Stimulated activated CD8-positive, alpha-beta memory T cell treated with anti-CD3 and anti-CD28 coated beads, Interleukin-7, amount 100 ng/mL, for 48 hours (primary cell): ENCODE measurements at places on chromosomes 12 and 14.

DNA sequence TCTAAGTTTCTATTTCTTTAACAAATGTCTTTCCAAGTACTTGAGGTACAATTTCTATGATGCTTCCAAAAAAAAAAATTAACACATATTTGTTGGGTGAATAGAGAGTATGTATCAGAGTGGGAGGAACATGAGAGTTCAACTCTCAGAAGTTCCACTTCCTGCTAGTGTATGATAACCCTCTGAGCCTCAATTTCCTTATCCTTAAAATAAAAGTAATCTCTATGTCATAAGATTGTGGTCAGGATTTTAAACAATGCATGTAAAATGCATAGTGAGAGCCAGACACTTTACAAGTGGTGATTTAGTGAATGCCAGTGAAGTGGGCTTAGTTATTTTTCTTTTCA lies 270.3 kb upstream of the AMIGO2 start:
- DNase-seq, result no peak

DNA sequence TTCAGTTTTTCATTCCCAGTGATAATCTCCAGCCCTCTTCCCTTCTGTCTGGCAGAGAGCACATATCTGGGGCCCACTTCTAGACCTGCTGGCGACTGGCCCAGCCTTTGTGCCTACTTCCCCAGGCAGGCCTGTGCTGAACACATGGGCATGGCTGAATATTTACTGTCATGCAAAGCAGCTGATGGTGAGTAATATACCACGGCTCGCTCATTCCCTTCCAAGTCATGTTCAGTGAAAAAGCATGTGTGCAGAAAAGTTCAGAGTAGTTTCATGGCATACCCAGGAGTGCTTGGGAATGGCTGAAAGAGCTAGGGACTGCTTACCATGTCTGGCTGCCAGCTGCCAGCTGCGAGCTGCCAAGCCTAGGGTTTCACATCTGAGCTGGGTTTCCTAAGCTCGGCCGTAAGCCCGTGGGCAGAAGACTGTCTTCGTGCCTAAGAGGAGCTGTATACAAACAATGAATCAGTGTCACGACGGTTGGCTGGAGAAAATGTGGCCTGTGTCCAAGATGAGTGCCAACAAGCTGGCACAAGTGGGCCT lies 179.9 kb upstream of the PELI2 start:
- DNase-seq, result no peak

DNA sequence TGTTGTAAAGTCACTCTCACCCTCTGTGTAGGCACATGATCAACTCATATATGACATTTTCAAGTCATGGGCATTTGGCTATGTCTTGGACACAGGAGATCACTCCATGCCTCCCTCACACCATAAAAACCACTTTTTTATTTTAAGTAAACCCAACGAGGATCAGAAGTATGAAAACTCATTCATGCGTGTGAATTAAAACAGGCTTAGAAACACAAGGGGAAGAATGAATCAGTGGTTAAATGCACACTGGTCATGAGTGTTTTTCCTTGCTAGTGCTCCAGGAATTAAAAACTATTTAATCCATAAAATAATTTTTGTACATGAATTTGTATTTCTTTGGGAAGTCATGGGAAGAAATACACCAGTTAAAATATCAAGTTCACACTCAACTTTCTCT lies 198.4 kb downstream of the GALC start:
- no peak for DNase-seq

DNA sequence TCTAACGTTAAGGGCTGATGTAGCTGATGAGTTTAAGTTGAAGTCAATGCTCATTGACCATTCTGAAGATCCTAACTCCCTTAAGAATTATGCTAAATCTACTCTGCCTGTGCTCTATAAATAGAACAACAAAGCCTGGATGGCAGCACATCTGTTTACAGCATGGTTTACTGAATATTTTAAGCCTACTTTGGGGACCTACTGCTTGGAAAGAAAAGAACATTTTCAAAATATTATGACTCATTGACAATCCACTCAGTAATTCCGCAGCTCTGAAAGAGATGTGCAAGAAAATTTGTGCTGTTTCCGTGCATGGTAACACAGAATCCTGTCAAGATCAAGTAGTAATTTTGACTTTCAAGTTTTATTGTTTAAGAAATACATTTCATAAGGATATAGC lies 35.0 kb upstream of the NAV3 start:
- DNase-seq, result no peak

GRCh38 chr14:37591311-37591940 lies 3.6 kb downstream of the FOXA1 start:
- DNase-seq, result no peak

DNA sequence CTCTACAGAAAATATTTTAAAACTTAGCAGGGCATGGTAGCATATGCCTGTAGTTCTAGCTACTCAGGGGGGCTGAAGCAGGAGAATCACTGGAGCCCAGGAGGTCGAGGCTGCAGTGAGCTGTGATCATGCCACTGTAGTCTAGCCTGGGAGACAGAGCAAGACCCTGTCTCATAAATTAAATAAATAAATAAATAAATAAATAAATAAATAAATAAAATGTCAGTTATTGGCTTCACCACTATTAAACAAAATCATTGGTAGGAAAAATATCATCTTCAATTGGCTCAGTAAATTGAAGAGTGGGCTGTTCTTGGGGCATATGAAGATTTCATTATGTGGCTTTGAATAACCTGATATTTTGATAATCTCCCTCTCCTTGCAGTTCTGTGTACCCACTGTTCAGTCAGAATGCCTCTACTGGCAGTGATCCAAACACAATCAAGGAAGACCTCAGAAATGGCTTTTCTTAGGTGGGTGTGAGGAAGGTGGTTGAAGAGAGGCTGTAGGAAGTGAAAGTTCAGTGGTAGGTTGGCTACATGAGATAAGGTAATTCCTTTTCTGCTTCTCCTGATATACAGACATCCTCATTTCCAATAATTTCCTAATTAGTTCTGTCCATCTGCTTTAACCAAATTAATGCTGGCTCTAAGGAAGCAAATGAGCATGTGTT lies 175.8 kb downstream of the MSRB3 start:
- DNase-seq, result no peak

- DNase-seq, result no peak
Observed at GRCh38 chr12:57983858-57984505, 42.6 kb downstream of the ATP23 start.
